Epithelial cell of esophagus (primary cell): ENCODE measurements at places on chromosomes 5 and 9.
A peak's percentile ranks its signal among the peaks of the same experiment; 100 is the strongest.

- no peak for DNase-seq
Observed at GRCh38 chr5:8381972-8382371, 513.0 kb downstream of the MTRR start.

DNA sequence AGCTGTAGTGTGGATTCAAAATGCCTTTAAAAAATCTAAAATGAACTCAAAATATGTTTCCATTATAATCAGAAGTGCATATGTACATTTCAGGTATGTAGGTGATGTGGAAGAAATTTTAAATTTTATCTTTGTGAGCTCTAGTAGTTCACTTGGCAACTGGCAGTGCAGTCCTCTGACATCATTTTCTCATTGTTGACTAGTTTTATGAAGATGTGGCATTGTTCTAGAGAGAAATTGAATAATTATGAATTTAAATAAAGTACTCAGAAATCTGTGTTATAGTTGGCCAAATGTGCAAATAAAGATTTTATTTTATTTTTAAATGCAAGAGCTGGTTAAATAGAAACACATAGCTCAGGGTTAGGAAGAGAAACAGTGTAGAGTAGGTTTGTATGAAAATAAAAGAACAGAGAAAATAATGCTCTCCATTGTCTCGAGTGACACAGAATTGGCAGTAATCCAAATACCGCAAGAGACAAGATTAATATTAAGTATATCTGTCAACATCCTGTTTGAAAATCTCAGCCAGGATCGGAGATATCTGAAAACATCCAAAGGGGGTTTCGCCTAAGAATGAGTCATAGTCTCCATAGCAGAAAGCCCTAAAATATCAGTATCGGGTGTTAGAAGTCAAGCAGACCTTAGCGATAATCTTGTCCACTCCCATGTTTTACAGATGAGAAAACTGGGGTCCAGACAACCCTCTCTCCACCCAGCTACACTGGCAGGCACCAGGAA, 189.4 kb downstream of the CCDC192 start:
- DNase-seq: peak; percentile 76

DNA sequence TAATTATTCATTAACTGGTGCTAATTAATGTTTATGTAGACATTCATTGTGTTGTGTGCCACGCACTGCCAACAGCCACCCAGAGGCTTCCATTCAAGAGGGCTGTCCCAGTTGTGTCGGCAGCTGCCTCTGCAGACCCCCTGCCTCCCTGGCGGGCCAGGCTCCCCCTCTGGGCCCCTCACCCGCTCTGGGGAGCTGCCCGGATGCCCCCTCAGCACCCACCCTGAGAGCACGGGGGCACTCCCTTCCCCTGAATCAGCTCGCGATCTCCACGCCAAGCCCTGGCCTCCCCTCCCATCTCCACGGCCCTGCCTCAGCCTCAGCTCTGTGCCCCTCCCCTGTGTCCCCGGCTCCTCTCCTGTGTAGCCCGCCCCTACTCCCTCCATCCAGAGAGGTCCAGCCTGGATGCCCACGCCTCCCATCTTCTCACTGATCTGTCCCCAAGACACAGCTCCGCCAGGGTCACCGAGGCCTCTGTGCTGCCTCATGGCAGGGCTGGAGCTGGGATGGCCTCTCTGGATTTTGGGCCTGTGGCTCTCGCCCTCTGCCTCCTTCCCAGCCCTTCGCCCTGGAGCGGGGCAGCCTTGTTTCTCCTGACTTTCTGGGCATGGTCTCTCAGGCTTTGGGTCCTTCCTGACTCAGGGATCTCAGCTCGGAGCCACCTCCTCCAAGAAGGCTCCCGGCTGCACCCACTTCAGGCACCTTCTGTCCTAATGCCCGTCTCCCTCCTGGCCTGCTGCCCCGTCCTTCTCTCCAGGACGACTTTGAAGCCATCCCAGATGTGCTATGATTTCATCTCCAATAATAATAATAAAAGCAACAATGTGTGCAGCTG, 16.0 kb upstream of the SLC9A3 start:
- no peak for DNase-seq

DNA sequence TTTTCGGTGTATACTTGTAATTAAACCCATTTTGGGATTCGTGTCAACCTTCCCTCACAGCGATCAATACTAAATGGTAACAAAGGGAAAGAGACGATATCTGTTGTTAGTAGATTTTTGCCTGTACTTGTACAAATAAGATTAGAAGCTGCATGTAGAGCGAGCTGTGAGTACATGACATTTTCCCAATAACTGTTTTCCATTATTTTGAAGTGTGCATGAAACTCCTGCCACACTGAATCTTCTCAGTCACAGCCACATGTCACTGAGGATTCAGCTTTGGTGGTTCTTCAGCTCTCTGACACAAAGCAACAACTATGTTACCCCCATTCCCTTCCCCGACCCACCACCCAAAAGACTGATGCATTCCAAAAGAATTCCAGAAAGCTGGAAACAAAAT, 685.6 kb downstream of the EFNA5 start:
- DNase-seq: no peak

- DNase-seq: peak; percentile 27
Observed at GRCh38 chr9:125494653-125494915, 212.4 kb downstream of the MAPKAP1 start.
